Activated naive CD4-positive, alpha-beta T cell treated with anti-CD3 and anti-CD28 coated beads for 36 hours (primary cell): ENCODE measurements at places on chromosomes 5 and 9. TPM values are rescaled to one million over a fixed set of nuclear protein-coding genes. Genes with fewer than 3 reads are reported as not detected.

The ENTREP1 gene
- total RNA-seq: not detected

The EGFLAM gene
- total RNA-seq: not detected

The PHYHD1 gene
- total RNA-seq: 0.44 TPM

The PLPP7 gene
- 0.25 TPM for total RNA-seq

The MUSK gene
- not detected for total RNA-seq

The ATP10B gene
- not detected for total RNA-seq

The MLANA gene
- not detected for total RNA-seq

The WWC1 gene
- total RNA-seq: 1.7 TPM

GRCh38 chr5:142478113-142478512 lies 153.3 kb upstream of the SPRY4 start:
- no peak for DNase-seq

DNA sequence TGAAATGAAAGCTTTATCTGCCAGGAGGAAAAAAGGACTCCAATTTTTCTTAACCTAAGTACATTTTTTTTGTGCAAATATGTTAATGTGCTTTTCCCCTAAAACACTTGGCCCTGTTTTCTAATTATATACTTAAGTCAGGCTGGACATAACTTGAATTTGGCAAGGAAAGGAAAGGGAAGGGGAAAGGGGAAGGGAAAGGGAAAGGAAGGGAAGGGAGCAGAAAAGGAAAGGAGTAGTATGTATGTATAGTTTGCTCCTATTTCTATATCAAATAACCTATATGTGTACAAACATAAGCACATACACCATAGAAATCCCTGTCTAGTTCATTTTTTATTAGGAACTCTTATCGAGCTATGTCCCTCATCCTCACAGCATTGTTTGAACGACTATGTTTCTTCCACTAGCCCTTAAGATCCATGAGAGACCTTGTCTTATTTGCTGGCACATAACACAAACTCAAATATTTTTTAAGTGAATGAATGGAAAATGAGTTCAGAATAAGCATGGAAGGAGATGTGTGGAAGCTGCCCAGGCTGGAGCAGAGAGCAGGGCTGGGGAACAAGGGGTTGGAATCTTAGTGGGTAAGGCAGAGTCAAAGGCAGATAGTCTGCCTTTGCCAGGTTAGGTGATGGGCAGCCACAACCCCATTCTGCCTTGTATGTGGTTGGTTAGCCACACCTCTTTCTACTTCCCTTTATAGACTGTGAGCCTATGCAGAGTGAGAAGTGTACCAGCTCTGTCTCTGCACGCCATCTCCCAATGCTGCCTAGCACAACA lies 70.0 kb downstream of the KLHL3 start:
- peak; percentile 67 for DNase-seq

DNA sequence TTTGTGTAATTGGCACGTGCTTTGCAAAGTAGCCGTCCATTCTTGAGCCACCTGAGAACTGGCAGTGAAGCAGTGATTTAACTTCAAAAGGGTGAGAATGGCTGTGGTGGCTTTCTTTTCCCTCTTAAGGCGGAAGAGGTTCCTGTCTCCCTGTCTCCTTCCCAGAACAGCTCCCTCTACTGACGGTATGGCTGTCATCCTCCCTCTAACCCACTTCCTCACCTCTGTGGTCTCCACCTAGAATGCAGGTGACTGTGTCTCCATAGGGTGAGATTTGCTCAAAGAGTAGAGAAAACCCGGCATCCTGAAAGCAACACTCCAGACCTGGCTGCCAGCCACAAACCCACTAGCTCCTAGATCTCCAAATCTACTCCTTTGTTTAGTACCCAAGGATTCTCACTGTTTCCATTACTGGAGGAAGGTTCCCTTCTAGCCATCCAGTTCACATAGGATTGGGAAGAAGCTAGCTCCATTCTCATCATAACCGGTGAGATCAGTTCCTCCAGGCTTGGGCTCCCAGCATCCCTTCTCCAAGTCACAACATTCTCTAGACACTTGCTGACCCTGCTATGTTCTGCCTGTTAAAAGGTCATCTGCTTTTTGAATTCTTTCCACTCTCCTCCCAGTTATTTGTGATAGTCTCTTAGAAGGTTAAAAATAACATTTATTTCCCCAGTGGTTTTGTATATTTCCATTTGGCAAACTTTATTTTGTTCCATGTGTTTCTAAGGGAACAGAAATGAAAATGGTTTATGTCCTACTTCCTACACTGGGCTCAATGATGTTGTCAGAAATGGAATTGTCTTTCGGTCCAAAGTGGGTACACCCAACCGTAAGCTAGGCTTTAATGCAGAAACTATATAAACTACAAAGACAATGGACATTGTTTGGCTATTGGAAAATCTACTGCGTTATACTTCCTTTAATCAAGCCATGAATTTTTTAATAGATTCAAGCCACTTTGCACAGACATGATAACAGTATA lies 269.4 kb downstream of the CWC27 start:
- peak; percentile 36 for DNase-seq

DNA sequence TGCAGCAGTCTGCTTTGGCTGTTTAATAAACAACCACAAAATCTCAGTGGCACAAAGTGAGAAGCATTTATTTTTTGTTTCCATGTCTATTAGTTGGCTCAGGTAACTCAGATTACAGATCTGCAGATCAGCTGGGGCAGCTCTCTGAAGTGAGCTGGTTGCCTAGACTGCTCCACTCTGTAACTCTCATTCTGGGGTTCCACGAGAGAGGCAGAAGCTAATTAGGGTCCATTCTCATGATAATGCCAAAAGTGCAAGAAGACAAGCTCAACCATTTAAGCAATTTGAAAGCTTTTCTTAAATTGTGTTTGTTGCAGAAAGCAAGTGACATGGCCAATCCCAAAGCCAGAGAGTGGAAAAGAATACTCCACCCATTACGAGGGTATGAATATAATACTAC lies 13.2 kb downstream of the MEIKIN start:
- DNase-seq: no peak

- DNase-seq: peak; percentile 16
These were observed 32.8 kb upstream of the SPRY4 start for GRCh38 chr5:142357469-142358090.

GRCh38 chr9:21982861-21983560 lies 11.2 kb downstream of the CDKN2A start:
- DNase-seq: no peak

GRCh38 chr9:96399325-96399633 lies 15.8 kb upstream of the SLC35D2 start:
- DNase-seq: no peak

DNA sequence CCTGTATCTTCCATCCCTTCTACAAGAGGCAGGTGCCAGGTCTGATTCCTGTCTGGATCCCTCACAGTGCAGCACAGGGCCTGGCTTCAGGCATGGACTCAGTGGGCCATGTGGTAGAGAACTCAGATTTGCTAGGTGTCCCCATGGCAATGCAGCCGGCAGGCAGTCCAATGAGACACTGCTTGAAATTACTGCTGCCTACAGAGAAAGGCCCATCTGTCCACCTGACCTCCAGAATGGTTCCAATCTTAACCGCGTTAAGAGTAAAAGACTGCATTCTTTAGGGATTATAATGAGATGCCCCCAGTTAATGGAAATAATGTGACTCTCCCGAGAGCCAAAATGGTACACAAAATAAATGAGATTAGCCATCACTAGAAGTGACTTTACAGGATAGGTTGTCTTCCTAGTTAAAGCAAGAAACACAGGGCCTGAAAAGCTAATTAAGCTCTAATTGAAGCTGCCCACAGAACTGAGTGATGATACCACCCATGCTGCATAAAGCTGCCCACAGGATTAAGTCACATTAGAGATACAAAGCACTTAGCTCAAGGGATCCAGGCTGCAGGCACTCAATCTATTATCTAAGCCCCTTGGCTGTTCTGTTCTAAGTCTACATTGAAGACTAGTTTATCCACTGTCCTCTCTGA lies 11.4 kb downstream of the FAM193B start:
- no peak for DNase-seq

DNA sequence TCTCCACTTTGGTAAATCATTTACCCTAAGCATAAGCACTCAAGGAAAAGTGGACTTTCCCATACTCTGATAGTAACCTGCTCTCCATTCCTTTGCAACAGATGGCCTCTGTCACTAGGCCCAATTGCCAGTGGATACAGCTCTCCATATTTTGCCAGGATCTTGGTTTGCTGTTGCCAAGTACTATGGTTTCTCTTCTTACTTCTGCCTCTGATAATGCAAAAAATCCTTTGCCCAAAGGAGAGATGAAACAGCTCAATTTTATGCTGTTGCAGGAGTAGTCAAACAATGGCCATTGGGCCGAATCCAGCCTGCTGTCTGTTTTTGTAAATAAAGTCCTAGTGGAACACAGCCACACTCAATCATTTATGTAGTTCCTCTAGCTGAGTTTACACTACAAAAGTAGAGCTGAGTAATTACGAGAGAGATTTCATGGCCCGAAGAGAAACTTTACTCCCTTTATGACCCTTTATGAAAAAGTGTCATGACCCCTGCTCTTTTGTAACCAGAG lies 92.5 kb downstream of the HTR4 start:
- no peak for DNase-seq

DNA sequence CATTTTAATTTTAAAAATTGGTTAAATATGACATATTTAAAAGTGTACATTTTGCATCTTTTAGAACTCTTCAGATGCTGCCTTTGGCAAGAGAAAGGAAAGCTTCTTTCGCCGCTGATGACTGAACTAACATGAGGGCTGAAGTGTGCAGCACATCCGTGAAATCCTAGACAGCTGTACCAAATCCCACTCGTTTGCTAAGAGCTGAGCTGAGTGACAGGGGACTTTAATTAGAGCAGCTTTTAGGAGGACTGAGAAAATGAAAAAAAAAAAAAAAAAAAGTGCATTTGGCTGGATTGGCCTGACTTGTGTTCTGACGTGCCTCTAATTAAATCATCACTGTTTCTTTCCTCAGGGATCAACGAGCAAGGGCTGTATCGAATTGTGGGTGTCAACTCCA lies 271.3 kb downstream of the ARHGAP26 start:
- no peak for DNase-seq

- DNase-seq: peak; percentile 68
These were observed 20.3 kb downstream of the DBH start for GRCh38 chr9:133656211-133657119.

- no peak for DNase-seq
These were observed 306.5 kb upstream of the RPS23 start for GRCh38 chr5:82584631-82585030.

GRCh38 chr5:136698970-136699369 lies 333.6 kb upstream of the TRPC7 start:
- no peak for DNase-seq

- DNase-seq: no peak
These were observed 260.1 kb upstream of the SLC24A2 start for GRCh38 chr9:20048985-20049384.

- DNase-seq: no peak
These were observed 108.2 kb upstream of the IFNE start for GRCh38 chr9:21590058-21590996.

DNA sequence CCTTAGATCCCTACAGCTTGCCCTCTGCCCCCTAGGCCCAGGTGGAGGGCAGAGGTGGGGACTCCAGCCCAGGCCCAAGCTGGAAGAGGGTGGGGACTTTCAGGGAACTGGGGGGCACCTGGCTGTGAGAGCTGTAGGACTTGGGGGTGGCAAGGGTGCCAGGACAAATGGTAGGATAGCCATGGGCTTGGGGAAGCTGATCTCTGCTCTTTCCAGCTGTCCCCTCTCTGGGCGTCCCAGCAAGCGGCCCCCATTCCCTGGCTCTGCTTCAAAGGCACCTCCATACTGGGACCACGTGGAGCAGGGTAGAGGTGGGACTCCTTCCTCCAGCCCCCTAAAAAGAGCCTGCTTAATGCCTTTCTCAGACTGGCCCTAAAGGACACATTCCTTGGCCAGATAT lies 385 bp downstream of the LTC4S start:
- DNase-seq: no peak

- DNase-seq: no peak
These were observed 729.8 kb downstream of the EFNA5 start for GRCh38 chr5:106940986-106941385.

DNA sequence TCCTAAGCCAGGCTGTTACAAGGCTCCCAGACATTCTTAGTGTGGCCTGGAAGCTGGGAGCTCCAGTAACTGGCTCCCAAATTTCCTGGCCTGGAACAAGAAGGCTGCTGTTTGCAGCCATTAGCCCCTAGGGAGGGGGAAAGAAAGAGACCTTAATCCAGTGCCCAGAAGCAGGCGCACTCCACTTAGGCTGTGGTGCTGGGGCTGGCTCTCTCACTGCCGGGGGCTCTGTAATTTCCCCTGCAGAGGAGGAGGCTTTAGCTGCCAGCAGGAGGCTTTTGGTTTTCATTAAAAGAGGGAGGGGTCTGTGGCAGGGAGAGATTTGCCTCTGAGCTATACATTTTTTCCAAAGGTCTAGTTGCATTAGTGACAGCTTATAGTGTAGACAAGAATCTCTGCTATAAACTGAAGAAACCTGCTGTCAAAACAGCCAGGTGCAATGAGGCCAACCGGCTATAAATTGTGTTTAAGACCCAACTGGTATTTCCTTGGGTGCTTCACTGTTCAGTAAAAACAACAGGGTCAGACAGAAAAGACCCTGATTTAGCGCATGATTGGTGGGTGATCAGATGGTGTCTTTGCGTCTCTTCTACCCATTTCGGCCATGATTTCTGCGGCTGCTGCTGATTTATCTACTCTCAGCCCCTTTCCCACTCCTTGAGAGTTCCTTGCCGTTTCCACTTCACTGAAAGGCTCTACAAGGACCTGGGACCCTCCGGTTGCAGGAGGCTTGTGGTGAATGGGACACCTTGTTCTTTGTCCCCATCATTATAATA lies 254.6 kb downstream of the AOPEP start:
- DNase-seq: no peak

DNA sequence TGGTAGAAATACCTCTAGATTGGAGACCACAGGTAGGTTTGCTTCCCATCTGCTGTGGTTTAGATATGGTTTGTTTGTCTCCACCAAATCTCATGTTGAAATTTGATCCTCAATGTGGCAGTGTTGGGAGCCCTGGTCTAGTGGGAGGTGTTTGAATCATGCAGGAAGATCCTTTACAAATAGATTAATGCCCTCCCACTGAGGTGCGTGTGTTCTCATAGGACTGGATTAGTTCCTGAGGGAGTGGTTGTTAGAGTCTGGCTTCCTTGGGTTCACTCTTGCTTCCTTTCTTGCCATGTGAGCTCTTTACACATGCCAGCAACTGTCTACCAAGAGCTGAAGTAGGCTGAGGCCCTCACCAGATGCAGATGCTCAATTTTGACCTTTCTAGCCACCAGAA lies 391.1 kb upstream of the GRIA1 start:
- no peak for DNase-seq

GRCh38 chr9:133163504-133164172 lies at the start of gene GBGT1:
Gene GBGT1, minus strand, starts transcription at chr9:133163914. Its CDS starts 1,502 bp downstream, at chr9:133162412.
- DNase-seq: peak; percentile 39

- no peak for DNase-seq
These were observed 452.0 kb upstream of the ZNF608 start for GRCh38 chr5:125198270-125198974.
